ENCODE measurements at places on chromosomes 2 and 18.

DNA sequence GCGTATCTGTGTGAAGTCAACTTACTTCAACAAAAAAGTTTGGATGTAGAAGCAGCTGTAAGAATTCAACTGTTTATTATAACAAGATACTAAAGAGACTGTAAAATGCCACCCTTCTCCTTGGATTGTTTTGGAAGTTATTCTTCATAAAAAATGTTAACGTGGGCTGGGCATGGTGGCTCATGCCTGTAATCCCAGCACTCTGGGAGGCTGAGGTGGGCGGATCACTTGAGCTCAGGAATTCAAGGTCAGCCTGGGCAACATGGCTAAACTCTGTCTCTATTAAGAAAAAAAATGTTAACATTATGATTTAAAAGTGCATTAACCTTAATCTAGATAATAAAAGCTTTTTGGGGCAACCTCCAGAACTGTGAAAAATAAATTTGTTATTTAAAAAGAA lies 7.7 kb downstream of the CIAO1 start:
- no peak for DNase-seq

DNA sequence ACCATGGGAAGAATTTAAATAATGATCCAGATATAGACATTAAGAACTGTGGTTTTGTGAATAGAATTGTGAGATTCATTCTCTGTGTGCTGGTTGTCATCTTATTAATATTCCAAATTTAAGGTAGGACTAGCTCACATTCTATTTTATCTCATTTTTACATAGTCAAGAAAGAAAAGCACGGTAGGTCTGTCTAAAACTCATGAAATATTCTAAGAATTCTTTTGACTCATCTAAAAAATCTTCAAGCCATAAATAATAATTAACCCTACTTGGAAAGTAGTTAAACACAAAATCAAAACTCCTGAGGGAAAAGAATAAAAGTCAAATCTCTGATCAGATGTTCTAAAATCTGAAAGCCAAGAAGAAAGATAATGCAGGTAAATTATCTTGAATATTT lies 388.8 kb upstream of the CHAC2 start:
- no peak for DNase-seq

DNA sequence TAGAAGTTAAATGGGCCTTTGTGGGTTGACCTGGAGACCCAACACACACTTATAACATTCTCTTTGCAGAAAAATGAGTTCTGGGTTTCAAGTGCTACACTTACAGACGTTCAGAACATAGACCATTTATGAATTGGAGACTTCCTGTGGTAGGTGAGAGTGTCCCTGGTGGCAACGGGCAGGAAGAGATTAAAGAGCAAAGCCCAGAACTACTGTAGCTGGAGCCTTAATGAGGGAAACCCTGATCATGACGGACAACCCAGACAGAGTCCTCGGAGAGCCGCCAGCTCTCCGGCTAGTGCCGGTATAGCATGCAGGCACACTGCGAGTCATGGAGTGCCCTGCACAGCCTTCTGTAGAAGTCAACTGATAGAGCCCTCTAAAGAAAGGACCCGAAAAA lies 44.5 kb upstream of the RMDN2 start:
- no peak for DNase-seq

GRCh38 chr2:240462073-240462706 lies 26.7 kb downstream of the GPC1 start:
- peak; percentile 4 for DNase-seq

GRCh38 chr2:151721161-151721560 lies 13.1 kb downstream of the NEB start:
- DNase-seq: no peak

DNA sequence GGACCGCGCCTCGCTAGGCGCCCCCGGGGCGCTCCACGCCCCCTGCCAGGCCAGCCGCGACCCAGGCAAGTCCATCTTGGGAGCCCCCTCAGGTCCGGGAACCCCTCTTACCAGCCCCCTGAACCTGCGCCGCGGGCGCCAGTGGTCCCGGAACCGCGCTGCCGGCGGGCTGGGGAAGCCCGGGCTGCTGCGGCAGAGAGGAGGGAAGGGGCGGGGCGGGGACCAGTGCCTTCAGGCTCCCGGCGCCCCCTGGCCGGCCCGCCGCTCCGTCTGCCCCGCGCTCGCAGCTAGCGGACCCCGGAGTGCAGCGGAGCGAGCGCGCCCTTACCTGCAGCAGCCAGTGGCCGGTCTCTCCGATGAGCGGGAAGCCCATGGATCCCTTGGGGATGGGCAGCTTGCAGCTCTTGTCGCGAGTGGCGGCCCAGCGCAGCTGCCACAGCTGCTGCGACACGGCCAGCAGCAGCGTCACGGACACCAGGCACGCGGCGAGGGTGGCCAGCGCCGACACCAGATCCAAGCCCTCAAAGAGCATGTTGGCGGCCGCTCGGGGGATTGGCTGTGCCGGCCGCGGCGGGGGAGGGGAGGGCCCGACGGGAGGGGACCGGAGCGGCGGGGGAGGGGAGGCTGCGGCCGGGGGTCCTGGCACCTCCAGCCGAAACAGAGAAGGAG lies at the start of gene CYP26B1:
CYP26B1 (minus strand) TSS at position 560 of the 669 bp plus-strand sequence; CDS start at position 532, 28 bp downstream.
- peak; percentile 46 for DNase-seq

DNA sequence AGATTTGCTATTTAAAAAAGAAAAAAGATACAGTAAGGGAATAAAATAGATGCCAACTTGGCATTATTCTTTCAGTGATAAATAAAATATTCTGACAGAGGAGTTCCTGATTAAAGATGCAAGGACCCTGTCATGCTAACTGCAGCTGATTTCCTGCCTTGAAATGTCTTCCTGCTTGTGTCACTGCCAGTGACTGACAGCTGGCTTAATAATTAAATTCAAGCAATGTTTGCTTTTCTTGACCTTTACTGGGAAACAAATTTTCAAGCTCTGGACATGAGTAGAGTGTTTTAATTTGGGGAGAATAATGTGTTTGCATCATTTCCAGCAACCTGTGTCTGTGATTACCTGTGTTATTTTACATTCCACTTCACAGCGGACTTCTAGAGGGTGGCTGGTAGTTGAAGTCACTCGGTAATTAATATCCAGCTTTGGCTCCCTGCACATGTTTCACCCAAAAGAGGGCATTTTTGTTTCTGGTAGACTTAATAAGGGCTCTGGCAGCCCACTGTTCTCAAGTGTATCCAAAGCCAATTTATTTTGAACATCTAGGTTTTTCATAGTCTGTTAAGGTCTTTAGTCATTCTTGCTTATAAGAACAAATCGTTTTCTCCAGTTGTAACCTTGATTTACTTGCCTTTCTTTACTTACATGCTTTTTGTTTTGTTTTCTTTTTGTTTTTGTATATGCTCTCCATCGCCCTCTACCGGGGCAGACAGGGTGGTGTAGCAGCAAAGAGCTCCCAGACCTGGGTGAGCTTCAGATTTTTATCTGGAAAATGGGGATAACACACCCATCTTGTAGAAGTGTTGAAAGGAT lies 48.5 kb upstream of the PROKR1 start:
- DNase-seq: peak; percentile 50

DNA sequence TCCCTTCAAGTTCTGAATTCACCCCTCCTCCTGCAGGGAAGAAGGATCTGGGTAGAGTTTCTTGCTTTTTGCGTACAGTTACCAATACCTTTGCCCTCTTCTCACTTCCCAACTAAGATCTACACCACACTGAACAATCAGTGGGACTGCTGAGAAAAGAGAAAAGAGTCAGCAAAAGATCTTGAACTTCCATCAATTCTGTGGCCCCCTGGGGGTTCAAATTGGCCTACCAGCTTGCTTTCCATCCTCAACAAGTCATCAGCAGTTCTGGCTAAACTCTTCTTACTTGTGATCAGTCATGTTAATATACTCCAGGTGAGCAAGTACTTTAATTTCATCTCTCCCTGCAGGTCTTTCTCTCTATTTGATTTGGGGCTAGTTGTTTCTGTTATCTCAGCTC lies 739.3 kb upstream of the LRRTM4 start:
- DNase-seq: no peak

DNA sequence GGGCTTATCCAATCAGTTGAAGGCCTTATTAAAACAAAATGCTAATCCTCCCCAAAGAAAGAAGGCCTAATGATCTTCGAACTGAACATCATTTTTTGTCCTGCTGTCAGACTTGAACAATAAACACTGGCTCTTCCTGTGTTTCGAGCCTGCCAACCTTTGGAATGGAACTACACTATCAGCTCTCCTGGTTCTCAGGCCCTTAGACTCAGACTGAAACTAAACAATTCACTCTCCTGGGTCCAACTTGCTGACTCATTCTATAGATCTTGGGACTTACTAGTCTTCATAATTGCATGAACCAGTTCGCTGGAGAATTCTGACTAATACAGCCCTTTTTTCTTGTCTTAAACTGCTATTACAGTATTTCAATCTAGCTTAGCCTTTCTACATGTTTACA lies 235.2 kb downstream of the LNPK start:
- no peak for DNase-seq

- DNase-seq: no peak
These were observed 424.3 kb upstream of the MEX3C start for GRCh38 chr18:51621864-51622160.

GRCh38 chr2:29535188-29535587 lies 386.2 kb downstream of the ALK start:
- no peak for DNase-seq

GRCh38 chr2:226860087-226860486 lies 24.2 kb downstream of the RHBDD1 start:
- no peak for DNase-seq

DNA sequence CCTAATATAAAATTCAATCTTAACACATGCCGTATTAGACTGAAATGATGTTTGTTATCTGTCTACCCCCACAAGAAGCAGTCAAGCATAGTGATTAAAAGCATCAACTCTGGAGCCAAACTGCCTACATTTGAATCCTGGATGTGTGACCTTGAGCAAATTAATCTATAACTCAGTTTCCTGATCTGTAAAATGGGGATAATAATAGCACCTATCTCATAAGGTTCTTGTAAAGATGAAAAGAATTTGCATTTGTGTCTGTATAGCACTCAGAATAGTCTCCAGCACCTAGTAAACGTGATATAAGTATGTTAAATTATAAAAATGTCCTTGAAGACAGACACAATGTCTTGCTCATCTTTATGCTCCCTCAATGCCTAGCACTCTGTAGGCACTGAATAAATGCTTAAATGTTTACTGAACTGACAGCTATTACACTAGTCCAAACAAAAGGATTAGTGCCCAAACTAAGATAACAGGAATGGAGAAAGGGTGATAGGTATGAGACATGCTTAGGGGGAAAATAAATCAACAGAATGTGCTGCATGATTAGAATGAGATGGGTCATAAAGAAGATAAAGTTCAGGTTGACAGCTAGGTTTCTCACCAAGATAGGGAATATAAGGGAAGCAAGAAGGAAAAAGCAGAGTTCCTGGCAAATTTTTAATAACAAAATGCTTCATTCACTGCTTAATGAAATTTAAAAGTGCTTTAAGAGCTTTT lies 180.6 kb downstream of the ATAD2B start:
- DNase-seq: no peak

DNA sequence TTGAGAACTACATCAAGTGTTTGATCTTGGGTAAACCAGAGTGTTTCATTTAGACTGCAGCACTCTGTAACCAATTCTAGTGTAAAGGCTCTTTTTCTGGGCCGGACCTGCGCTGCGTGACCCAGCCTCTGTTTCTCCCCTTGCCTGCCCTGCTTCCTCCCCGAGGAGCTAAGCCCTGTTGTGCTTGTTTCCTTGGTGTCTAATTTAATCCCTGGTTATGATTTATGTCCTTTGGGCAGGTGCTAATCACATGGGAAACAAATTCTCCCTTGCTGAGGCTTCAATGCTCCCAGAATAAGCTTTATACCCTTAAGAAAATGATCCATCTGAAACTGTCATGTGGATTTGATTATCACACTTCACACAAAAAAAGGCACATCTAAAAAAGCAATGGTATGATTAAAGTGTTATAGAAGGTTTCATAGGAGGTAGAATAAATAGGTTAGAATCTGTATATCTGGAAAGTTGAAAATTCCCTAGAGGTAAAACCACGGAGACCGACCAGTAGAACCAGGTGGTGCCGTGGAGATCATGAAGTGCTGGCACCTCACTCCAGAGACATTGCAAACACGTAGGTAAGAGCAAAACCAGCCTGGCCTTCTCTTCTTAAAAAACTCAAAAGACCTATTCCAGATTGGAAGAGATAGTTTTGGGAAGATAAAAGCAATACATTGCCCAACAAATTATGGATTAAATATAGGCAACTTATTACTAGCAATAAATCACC lies 31.0 kb upstream of the SLC9A2 start:
- no peak for DNase-seq

DNA sequence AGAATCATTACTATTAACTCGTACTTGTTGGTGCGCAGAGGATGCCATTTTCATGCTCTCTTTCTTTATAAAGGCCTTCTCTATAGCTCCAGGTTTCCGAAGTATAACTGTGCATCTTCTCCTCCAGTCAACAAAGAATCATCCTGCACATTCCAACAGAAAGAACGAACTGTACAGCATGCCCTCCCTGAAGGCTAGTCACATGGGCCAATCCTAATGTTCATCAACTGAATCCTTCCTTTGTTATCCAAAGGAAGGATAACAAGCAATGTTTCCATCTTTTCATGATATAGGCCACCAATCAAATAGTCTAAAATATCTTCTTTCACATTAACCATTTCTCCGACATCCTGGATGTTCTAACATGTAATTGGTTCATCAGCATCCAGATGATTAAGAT lies 66.9 kb upstream of the LDLRAD4 start:
- DNase-seq: no peak

GRCh38 chr2:208708486-208708885 lies 301.9 kb downstream of the PTH2R start:
- DNase-seq: no peak

- DNase-seq: no peak
These were observed 68.9 kb downstream of the PLCL1 start for GRCh38 chr2:197873293-197873701.

- no peak for DNase-seq
These were observed 29.4 kb downstream of the GPD2 start for GRCh38 chr2:156465573-156465972.

- peak; percentile 5 for DNase-seq
These were observed 21.1 kb downstream of the RHOB start for GRCh38 chr2:20467789-20468548.

- DNase-seq: peak; percentile 2
These were observed 119.0 kb downstream of the SMAD7 start for GRCh38 chr18:48831802-48832201.

DNA sequence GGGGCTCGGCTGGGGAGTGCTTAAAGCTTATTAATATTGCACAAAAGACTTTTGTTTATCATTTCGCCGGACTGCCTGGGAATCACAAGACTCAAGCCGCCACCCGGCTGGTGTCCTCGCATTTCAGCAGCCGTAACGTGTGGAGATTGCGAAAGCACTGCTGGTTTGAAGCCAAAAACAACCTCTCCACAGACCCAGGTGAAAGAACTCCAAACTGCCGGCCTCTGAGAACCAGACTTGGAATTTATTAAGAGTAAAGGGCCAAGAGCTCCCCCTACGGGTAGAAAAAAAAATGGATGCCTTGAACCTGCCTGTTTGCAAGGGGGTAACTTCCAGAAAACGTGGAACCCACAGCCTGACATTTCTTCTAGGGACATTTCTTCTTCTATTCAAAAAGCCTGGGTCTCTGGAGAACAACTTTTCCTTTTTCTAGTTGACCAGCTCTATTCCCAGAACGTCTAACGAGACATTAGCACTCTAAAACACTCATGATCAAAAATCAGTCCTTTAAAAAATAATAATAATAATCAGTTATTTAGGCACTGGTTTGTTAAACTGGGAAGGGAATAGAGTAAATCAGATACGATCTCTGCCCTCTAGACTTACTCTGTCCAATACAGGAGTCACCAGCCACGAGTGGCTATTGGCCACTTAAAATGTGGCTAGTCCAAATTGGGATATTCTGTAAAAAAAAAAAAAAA lies 216.3 kb downstream of the C1D start:
- DNase-seq: peak; percentile 68

GRCh38 chr2:85106489-85107180 lies 26.6 kb upstream of the TCF7L1 start:
- no peak for DNase-seq

- no peak for DNase-seq
These were observed 303.9 kb upstream of the FBXO11 start for GRCh38 chr2:48210189-48210588.
